Fibroblast of upper back skin (primary cell): ENCODE measurements at places on chromosomes 7 and 10.
A peak's percentile ranks its signal among the peaks of the same experiment; 100 is the strongest.

DNA sequence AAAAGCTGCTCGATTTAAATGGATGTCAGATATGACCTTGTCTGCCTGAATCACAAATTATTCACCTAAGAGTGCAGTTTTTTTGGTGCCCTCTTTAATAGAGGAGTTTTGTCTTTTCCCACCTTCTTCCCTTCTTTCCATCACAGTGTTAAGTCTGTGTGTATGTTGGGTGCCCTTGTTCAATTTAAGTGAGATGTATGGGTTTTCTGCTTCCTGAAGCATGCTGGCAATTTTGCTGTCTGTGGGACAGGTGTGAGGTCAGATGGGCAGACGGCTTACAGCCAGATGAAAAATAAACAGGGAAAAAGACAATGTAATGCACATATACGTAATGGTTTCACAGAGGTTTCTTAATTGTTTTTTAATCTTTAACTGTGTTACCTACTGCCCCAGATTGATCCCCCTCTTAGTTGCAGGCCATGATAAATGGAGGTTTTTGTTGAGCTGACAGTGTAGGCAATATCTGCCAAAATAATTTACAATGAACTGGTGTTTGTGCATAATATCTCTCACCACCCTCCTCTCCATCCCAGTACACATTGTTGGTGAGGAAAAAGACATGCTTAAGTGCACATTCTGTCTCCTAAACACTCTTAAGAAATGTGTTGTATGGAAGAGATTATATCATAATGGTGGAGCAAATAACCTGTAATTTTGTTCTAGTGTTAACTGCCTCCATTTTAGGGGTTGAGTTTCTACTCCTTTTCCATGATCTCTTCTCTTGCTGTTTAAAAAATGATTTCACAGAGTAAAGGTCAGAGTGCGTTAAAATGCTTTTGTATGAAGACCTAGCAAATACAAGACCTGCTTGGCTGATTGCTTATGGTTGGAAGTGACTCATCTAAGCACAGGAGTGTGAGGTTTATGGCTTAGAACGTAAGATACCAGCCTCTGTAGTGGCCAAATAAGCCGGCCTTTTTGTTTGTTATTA, 123.9 kb downstream of the LRRC4 start:
- no peak for DNase-seq

DNA sequence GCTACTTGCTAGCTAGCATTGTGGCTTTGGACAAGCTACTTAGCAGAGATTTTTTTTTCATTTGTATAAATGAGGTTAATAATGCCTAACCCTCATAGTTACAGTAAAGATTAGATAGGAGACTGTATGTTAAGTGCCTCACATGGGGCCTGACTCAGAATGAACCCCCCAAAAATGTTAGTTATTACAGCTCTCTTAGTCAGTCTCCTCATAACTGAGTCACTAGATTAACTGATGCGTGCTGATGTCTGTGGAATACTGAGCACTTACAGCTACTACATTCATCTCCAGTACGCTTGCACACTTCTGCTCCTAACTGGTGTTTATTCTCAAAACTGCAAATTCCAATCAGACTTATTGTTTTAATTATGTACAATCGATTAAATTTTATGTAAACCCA, 315.3 kb downstream of the SNX13 start:
- peak; percentile 87 for DNase-seq

- no peak for DNase-seq
Measured at GRCh38 chr7:137213744-137214143, 129.8 kb downstream of the PTN start.

DNA sequence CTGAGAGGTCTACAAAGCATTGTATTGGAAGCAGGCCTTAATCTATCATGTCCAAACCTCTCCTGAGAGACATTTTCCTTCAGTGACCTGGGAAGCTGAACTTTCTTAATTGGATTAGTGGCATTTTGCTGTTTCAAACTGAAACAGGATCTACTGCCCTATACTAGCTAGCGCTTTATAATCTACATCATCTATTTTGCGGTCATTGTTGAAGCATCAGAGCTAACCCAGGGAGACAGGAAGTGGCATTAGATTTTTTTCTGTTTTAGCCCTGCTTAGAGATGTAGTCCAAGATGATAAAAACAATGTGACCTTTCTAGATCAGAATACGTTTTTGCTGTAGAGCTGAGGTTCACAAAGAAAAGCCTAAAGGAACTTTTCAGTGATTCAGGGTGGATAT, 147.4 kb upstream of the AGR3 start:
- no peak for DNase-seq

GRCh38 chr10:15453926-15454325, 82.8 kb upstream of the FAM171A1 start:
- no peak for DNase-seq

GRCh38 chr7:130940907-130941306, 206.9 kb upstream of the KLF14 start:
- DNase-seq: no peak

DNA sequence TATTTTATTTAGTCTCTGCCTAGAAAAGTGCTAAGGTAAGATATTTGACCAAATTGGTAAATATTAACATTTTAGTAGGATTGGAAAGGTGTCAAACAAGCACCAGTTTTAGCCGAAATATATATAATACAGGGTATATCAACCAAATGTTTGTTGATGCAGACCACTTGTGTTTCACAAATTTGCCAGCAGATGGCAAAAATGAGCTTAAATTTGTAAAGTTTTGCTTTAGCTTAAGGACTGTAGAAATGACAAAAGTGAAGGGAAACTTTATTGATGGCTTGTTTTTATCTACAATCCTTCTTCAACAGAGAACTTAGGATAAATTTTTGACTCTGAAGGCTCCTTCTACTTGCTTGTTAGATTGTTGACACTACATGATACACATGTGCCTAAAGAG, 4.8 kb upstream of the POLR1F start:
- DNase-seq: peak; percentile 48

DNA sequence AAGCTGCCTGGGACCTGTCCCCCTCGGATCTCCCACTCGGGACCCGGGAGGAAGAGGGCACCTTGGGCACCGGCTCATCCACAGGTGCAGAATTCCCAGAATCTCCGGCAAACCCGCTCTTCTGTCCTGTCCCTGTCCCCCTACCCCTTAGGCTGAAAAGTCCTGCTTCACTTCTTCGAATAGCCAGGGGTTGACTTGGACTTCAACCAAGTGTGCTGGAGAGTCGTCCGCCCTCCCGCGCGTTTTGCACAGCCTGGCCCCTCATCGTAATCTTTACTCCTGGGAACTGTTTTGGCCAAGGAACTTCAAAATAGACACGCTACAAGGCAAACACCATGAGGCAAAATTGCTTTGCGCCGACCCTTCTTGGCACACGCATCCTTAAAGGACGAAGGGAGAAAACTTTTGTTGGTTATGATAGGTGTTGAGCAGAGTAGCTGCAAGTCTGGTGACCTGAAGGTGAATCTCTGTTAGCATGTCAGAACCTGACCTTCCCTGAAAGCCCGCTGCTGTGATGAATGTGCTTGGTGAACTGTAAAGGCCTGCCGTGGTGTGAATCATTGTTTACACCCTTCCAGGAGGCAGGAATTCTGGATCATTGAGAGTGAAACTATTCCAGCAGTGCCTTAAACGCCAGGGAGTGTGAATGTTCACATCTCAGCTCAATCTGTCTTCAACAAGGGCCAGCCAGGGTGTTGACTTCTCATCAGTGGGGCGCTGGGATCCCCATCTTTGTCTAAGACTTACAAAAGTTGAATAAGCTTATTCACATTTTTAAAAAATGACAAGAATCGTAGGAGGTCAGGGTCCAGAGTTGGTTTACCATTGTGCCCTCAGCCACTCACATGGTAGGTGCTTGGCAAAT, 589 bp upstream of the RAPGEF5 start:
- DNase-seq: no peak

GRCh38 chr7:129435414-129435829, 1.2 kb downstream of the STRIP2 start:
- no peak for DNase-seq

- no peak for DNase-seq
Measured at GRCh38 chr7:146242661-146243060, 126.1 kb downstream of the CNTNAP2 start.

DNA sequence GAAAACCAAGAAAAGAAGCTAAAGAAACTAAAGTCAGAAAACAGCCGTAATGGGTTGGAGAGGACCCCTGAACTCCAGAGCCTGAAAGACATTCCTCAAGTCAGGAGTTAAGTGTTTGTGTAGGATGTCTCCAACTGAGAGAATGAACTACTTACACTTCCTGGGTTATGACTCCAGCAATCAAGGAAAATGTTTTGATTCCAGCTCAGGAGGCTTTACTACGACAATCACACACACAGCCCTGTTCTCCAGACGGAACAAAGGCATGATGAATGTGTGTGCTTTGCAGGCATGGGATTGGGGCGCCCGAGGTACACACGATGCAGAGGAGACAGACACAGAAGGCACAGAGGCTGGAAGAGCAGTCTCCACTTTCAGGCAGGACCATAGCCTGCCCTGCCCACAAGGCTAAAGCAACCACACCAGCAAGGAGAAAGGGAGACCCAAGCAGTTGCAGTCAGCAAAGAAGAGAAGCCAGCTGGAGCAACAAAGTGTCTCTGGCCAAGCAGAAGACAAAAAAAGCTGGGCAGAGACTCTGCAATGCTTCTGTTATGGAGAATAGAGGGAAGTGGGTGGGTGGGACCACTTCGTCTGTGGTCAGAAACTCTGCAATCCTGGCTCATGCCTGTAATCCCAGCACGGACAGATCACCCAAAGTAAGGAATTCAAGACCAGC, 89.1 kb downstream of the GRB10 start:
- DNase-seq: no peak
